ENCODE measurements at places on chromosomes 1 and 21.

DNA sequence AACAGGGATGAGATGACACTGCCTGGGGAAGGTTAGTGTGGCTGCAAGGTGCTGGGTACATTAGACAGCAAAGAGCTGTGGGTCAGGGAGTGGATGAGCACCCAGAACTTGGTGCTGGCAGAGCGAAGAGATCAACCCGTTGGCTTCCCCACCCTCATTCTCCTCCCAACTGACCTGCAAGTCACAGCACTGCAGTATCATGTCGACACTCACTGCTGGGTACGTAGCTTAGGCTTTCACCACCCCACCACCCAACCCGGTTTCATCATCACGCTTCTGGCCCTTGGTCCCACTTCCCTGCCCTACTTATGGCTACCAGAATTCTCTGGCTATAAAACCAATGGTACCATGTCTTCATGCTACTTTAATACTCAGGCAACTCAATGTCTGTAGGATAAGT is 73.6 kb upstream of the LYST start:
- DNase-seq = no peak

GRCh38 chr1:62361431-62361830 is 42.2 kb upstream of the KANK4 start:
- DNase-seq = no peak

DNA sequence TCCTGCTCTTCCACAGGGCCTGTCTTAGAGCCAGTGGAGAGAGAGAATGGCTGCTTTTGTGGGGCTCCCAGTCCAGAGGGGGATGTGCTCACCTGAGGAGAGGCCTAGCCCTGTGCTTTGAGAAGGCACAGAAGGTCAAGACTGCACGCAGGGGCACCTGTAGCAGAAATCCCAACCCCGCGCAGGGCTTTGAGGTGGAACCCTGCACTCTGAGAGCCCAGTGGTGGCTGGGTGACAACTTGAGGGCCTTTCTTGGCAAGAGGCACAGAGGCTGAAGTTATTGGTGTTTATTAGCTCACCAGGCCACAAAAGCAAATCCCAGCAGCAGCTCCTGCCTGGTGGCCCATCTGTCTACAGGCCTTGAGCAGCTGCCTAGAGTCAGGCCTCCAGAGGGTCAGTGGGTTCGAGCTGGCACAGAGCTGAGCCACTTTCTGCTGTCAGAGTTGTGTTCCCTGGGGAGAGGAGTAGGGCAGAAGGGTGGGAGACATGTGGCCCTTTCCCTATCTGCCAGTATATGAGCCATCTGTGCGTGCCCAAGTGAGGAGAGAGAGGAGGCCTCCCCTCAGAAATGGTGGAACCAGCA is 31.4 kb downstream of the SZRD1 start:
- DNase-seq = no peak

DNA sequence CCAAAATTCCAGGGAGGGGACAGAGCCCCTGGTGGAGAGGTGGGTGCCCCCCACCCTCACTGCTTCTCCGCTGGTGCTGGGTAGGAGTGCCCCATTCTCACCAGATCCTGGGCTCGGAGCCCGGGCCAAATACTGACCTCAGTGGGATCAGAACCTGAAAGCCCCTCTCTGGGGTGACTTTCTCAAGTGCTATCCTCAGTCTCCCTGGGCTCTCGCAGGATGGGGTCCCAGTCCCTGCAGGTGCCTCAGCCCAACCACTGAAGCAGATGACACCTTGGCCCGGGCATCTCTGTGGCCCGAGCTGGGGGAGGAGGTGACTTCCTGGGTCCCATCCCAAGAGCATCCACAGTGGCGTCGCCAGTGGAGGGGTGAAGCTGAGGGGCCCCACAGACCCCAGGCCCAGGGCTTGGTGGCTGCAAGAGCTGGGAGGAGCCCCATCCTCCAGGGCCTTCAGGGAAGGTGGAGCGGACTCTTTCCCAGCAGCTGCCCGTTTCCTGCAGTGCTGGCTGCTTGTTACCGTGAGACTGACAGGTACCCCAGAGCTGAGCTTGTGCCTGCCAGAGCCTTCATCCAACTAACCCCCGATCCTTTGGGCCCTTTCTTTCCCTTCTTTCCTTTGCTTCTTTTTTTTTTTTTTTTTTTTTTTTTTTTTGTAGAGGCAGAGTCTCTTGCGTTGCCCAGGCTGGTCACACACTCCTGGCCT is 3.9 kb upstream of the FNDC10 start:
- no peak for DNase-seq

- DNase-seq = no peak
These were observed 787 bp downstream of the GRIK3 start for GRCh38 chr1:37033355-37034101.

GRCh38 chr1:29197590-29197924 is 15.9 kb upstream of the SRSF4 start:
- DNase-seq = no peak

- DNase-seq = peak; percentile 62
These were observed at the start of the genes HSF2BP and RRP1B for GRCh38 chr21:43659136-43660000. TSS of gene HSF2BP (minus strand) at chr21:43659488. CDS start at chr21:43658096, 1,392 bp downstream. TSS of gene RRP1B (plus strand) at chr21:43659560. CDS start at chr21:43659665, 105 bp downstream.

Measured in T-helper 2 cell (primary cell).